ENCODE measurements at places on chromosomes 11 and 22.
A peak's percentile ranks its signal among the peaks of the same experiment; 100 is the strongest.

- DNase-seq: no peak
Observed at GRCh38 chr11:12547953-12548650, 126.1 kb upstream of the TEAD1 start.

GRCh38 chr22:45831394-45831793, 145.6 kb downstream of the WNT7B start:
- DNase-seq: no peak

DNA sequence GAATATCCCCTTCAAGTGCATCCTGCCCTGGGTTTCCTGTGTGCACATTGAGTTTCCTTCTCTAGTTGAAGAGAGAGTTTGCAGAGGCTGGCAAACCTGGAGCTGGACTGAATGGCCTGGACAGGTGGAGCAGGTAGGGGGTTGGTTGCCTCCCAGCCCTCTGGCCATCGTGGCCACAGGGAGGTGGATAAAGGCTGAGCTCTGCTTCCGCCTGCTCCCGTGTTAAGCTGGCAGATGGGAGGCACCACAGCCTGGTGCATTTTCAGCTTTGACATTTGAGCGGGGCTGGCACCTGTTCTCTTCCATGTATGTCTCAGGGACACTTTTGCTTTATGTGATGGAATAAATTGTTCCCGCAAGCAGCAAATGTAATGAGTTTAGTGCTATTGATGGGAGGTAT, 11.1 kb downstream of the MICAL2 start:
- no peak for DNase-seq

- DNase-seq: no peak
Observed at GRCh38 chr11:113446112-113446511, 29.1 kb downstream of the DRD2 start.

DNA sequence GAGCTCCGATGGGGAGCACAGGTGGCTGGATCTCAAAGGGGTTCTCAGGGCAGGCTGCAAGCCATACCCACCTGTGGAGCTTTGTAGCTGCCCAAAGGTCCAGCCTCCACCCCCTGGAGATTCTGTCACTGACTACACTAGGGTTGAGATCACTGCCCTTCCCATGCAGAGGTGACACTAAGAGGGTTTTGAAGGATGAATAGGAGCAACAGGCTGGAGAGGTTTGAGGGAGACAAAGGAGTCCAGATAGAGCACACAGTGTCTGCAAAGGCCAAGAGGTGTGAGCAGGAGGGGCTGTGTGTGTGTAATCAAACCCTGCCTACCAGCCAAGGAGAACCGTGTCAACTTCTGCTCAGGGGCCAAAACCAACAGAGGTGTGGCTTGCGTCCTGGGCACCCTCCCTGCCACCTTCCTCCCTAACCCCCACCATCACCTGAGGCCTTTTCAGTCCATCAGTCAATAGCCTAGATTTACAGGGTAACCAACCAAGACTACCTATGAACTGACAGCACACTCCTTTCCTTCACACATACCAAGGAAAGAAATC, 43.0 kb upstream of the WNT11 start:
- DNase-seq: no peak

GRCh38 chr11:47143322-47143721, 33.4 kb downstream of the ARFGAP2 start:
- no peak for DNase-seq

- no peak for DNase-seq
Observed at GRCh38 chr11:83060965-83061364, 10.7 kb downstream of the RAB30 start.

DNA sequence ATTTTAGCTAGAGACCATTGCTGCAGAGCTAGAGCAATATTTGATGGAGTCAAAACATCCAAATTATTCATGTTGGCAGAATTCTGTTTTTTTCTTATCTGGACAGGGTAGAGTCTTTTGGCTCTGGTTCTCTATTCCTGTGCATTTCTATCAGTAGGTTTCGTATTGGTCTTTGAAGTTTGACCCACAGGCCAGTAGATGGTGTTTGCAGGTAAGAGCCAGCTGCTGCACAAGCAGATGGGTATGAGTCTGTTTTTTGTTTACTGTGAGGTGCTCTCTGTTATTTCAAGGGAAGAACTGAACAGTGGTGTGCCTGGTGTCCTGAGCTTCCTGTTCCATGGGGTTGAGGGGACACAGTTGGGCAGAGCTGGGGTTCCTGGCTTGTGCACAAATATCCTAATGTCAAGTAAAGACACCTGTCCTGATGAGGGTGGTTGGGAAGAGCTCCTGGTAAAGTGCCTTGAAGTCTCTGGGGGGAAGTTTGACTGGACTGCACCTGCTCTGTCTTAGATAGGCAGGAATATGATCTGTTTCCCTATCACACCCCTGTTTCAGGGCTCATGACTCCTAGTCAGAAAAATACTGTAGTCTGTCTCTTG, 34.0 kb upstream of the SLC22A25 start:
- no peak for DNase-seq

DNA sequence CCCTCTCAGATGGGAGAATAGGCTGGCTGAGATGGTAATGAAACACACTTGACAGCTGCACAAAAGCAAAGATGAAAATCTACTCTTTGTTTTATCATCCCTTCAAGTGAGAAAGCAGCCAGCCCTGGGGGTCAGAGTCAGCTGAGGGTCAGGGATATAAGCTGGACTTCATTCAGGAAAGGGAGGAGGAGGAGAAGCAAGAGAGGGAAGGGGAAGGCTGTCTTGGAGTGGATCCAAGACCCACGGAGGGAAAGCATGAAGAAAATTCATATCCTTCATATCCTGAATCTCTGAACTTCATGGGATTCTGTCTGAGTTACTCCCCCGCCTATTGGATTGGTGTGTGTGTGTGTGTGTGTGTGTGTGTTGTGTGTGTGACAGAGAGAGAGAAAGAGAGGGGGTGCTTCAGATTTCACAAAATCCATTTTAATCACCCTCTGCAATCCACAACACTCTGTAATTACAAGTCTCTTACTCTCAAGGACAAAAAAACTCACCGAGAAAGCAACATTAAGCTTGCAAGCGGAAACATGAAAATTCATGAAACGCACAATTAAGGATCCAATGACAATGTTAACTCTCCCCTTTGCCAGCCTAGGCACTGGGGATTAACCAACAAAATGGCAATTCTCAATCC, 327.7 kb downstream of the TENM4 start:
- no peak for DNase-seq

DNA sequence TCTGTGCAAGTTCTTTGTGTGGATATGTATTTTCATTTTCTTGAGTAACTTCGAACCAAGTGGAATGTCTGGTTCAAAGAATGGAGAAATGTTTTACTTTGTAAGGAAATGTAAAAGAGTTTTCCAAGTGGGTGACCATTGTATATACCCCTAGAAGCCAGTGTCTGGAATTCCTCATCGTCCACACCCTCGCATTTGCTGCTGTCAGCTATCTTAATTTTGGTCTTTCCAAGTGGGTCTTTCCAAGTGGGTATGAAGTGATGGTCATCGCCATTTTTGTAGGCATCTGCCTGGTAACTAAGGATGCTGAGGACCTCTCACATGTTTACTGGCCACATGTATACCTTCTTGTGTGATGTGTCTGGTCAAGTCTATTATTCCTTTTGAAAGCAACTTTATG, 547.5 kb downstream of the TBC1D22A start:
- DNase-seq: no peak

- DNase-seq: no peak
Observed at GRCh38 chr11:35352077-35352888, 67.1 kb downstream of the SLC1A2 start.

- no peak for DNase-seq
Observed at GRCh38 chr11:75191330-75191717, 40.4 kb downstream of the SLCO2B1 start.

DNA sequence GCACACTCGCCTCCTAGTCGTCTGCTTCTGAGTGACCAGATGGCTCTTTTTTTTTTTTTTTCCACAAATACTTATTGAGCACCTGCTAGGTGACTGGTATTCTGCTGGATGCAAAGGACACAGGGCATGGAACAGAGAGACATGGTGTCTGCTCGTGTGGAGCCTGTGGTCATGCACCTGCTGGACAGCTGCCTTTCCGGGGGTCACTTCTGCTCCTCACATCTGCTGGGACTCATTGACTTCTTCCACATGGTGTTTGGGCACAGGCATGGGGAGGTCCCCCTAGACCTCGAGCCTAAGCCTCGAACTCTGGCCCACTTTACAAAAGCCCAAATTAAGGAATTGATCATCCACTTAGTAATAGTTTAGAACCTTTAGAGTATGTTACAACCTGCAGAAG, 39.5 kb upstream of the EMID1 start:
- DNase-seq: no peak

- DNase-seq: no peak
Observed at GRCh38 chr11:100851584-100852152, 164.6 kb downstream of the ARHGAP42 start.

DNA sequence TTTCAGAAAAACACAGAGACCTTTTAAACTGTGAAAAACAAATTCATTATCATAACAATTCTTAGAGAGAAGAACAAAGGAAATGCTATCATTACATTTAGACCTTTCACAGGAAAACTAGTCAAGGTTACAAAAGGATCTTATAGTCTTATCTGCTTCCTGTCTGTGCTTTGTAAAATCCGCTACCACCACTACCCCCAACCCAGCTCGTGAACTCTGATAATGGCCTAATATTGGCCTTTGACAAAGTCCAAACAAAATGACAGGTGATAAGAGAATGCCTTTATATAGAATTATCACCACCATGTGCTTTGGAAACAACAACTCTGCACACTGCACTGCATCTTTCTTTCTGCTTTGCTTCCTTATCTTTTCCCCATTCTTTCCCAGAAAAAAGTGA, 272.5 kb downstream of the SBF2 start:
- no peak for DNase-seq

DNA sequence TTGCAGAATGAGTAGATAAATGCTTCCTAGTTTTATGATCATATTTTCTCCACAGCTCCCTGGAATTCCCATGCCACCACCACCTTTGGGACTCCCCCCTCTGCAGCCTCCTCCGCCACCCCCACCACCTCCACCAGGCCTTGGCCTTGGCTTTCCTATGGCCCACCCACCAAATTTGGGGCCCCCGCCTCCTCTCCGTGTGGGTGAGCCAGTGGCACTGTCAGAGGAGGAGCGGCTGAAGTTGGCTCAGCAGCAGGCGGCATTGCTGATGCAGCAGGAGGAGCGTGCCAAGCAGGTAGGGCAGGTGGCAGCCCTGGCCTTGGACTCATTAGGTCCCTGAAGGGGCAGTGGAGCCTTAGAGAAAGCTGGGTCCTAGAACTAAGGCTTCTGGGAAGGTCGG, 2.9 kb downstream of the SF3B2 start:
- DNase-seq: no peak

DNA sequence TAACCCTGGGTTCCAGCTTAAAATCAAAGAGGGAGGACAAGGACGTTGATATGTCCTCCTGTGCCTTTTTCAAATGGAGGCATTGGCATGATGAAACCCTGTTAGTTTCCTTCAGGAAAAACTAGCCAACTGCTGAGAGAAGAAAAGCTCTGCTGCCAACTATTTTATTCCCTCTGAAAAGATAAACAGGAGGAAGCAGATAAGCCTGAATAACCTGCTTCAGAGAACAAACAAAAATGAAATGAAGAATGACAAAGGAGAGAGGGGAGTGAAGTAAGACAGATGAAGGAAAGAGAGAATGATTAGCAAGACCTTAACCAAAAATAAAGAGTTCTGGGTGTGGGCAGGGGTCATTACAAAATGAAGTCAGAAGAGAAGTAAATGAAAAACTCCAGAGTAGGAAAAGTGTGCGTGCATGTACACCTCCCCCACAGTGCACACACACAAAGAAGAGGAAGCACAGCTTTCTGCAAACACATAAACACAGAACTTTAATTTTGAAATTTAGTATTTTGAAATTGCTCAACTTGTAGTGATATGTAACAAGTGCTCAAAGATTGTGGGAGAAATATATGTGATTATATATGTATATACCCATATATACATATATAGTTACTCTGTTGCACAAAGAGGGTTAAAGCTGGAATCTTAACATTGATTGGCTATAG, 332.2 kb downstream of the LUZP2 start:
- no peak for DNase-seq

GRCh38 chr11:101929294-101929915, 13.1 kb upstream of the ANGPTL5 start:
- DNase-seq: no peak

GRCh38 chr11:32821517-32821916, 8.2 kb upstream of the PRRG4 start:
- no peak for DNase-seq

- DNase-seq: no peak
Observed at GRCh38 chr22:22698263-22698750, 53.9 kb downstream of the GGTLC2 start.

DNA sequence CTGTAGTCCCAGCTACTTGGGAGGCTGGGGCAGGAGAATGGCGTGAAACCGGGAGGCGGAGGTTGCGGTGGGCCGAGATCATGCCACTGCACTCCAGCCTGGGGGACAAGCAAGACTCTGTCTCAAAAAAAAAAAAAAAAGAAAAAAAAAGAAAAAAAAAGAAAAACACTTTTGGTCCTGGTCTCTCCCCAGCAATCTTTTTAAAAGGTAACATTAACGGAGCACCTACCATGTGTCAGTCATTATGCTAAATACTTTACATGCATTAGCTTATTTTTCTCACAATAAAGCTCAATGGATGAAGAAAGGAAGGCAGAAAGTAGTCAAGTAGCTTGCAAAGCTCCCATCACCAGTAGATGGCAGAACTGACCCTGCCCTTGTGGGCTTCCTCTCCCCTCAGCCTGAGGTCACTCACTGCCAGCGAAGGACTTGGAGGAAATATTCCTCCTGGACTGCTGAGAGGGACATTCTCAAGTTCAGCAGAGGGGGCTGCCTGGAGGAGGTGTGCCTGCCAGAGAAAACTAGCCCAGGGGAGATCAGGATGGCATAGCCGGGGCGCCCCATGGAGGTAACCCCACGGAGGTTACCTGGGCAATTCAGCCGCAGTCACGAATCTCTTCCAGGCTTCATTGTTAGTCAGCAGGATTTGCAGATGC, 15.5 kb downstream of the APOL3 start:
- peak; percentile 41 for DNase-seq

- no peak for DNase-seq
Observed at GRCh38 chr22:44543362-44543761, 45.3 kb upstream of the RTL6 start.

- DNase-seq: no peak
Observed at GRCh38 chr22:16810188-16810802, 14.9 kb downstream of the XKR3 start.

GRCh38 chr11:106468531-106468930, 391.1 kb downstream of the AASDHPPT start:
- no peak for DNase-seq

- peak; percentile 64 for DNase-seq
Observed at GRCh38 chr22:17303840-17304779, 65.2 kb upstream of the CECR2 start.

DNA sequence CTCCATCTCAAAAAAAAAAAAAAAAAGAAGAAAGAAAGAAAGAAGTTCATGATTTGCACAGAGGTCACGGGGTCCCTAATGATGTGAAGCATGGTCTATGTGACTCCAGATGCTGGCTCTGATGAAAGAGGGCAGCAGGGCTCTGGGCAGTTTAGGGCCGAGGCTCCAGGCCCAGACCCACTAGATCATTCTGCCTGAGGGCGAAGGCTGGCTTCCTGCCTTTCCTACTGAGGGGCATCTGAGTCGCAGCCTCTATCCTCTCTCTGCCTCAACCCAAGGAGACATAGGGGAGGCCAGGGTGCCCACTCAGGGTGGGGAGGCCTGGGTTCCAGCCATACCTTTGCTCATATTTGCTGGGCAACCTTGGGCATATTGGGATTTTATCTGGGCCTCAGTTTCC, 4.8 kb downstream of the SLC35E4 start:
- DNase-seq: no peak
